ENCODE measurements at places on chromosomes 1 and 21. TPM values are rescaled to one million over a fixed set of nuclear protein-coding genes. Genes with fewer than 3 reads are reported as not detected.

Gene XCL2
- not detected for total RNA-seq

Gene CHAF1B
- 0.60 TPM for total RNA-seq

Gene CCDC185
- total RNA-seq = not detected

Gene SF3B4
- total RNA-seq = 6.3 TPM

Gene CD101
- total RNA-seq = 0.60 TPM

Gene SEC16B
- 4.1 TPM for total RNA-seq

Gene RAVER2
- total RNA-seq = 3.0 TPM

Gene KRTAP10-2
- not detected for total RNA-seq

Gene ARHGEF10L
- total RNA-seq = 12.3 TPM

Gene LRIF1
- total RNA-seq = 8.4 TPM

Gene TMEM201
- 1.4 TPM for total RNA-seq

Gene MNDA
- total RNA-seq = not detected

Gene PLPPR5
- under 0.01 TPM for total RNA-seq

Gene CTBS
- 9.2 TPM for total RNA-seq

Gene SELL
- 0.09 TPM for total RNA-seq

Gene HES2
- total RNA-seq = 0.09 TPM

Gene DNALI1
- total RNA-seq = 9.8 TPM

Gene COL6A1
- total RNA-seq = 2,390 TPM

Gene RIPPLY3
- total RNA-seq = not detected

Gene EDARADD
- total RNA-seq = under 0.01 TPM

Gene GBP3
- total RNA-seq = 32.5 TPM

Gene LCE1B
- not detected for total RNA-seq

Gene PDC
- total RNA-seq = not detected

Gene HMGN2
- 190 TPM for total RNA-seq

Gene RNF220
- total RNA-seq = 32.0 TPM

Gene SPRR1A
- not detected for total RNA-seq

Gene KRTAP12-2
- total RNA-seq = not detected

Gene PIK3CD
- total RNA-seq = 2.6 TPM

Gene GMEB1
- 4.1 TPM for total RNA-seq

Gene OXCT2
- total RNA-seq = 0.09 TPM

Gene KTI12
- 11.6 TPM for total RNA-seq

Gene BMP8A
- total RNA-seq = not detected

Gene AJAP1
- total RNA-seq = not detected

Gene OR10Z1
- total RNA-seq = not detected

Gene OR2T34
- total RNA-seq = not detected

Gene ELAVL4
- not detected for total RNA-seq

Gene UTP25
- 6.8 TPM for total RNA-seq

Gene TPTE
- total RNA-seq = not detected

Gene PRELP
- total RNA-seq = 1.1 TPM

Gene ALX3
- not detected for total RNA-seq

Gene LRRC71
- not detected for total RNA-seq

Gene SNRNP40
- 79.5 TPM for total RNA-seq

Gene B3GALT5
- 0.17 TPM for total RNA-seq

Gene CFHR2
- total RNA-seq = not detected

Gene KRTAP8-1
- not detected for total RNA-seq

Gene SCAF4
- total RNA-seq = 4.3 TPM

Gene SLC6A17
- 0.09 TPM for total RNA-seq

Gene AADACL3
- not detected for total RNA-seq
